Skeletal muscle cell (primary cell): ENCODE measurements at places on chromosomes 1 and 21.

DNA sequence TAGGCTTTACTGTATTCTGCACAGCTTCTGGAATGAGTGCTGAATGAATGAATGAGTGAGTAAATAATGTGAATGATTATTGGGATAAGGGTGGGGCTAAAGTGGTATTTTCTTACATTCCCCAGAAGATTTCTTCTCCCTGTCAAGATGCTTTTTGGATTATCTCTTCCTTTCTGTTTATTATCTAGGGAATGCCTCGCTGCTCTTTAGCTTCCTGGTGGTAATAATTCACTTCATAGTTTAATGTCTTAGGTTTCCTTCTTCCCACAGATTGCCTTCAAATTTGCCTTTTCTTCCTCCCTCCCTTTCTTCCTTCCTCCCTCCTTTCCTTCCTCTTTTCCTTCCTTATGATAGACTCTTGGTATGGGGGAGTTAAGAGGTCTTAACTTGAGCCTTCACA is 24.0 kb downstream of the DDR2 start:
- no peak for DNase-seq

- DNase-seq = no peak
These were observed 675.7 kb upstream of the CHRM3 start for GRCh38 chr1:238710697-238711096.

DNA sequence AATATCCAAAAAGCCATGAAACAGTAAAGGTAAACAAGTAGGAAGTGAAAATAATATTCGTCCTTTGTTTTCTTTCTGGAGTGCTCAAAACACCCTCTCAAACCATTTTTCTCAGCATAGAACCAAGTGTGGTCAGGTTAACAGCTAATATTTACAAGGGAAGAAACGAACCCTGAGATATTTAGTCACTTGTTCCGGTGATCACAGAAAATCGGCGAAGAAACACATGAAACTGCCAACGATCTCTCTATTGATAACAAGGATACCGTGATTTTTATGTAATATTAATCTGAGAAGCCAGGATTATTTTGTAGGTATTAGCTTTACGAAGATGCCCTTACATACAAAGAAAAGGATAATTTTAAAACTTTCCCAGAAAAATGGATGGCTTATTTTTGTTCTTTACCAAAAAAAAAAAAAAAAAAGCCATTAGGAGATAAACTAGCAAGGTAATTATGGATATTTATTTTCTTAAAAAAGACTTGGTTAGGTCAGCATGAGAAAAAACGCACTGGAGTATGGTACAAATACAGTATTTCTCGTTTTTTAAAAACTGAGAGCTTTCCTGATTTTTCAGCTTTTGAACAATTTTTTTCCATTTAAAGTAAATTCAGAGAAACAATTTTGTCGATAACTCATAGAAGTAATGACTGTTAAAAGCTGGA is 107.3 kb upstream of the HNRNPU start:
- DNase-seq = no peak

- peak; percentile 29 for DNase-seq
These were observed 27.4 kb downstream of the SNRPE start for GRCh38 chr1:203888807-203889251.
